ENCODE measurements at places on chromosomes 4 and X.
A peak's percentile ranks its signal among the peaks of the same experiment; 100 is the strongest.

- peak; percentile 41 for DNase-seq
Observed at GRCh38 chr4:138235419-138235952, 6.7 kb downstream of the SLC7A11 start.

- DNase-seq = no peak
Observed at GRCh38 chr4:104063341-104063740, 343.6 kb upstream of the TACR3 start.

GRCh38 chr4:86834901-86835300 is 14.3 kb downstream of the SLC10A6 start:
- DNase-seq = no peak

GRCh38 chr4:147447786-147448185 is 33.1 kb upstream of the EDNRA start:
- DNase-seq = no peak

DNA sequence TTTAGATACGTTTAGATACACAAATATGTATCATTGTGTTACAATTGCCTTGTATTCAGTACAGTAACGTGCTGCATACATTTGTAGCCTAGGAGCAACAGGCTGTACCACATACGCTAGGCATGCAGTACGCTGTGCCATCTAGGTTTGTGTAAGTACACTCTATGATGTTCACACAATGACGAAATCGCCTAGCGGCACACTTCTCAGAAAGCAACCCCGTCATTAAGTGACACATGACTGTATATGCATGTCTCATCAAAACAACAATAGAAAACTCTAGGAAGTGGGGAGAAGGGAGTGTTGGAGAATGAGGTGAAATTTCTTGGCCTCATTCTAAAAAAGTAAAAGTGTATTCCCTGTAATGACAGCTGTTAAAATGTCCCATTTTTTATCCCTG is 32.7 kb downstream of the CCDC149 start:
- no peak for DNase-seq

GRCh38 chrX:38985375-38985774 is 184.1 kb downstream of the MID1IP1 start:
- DNase-seq = peak; percentile 58

DNA sequence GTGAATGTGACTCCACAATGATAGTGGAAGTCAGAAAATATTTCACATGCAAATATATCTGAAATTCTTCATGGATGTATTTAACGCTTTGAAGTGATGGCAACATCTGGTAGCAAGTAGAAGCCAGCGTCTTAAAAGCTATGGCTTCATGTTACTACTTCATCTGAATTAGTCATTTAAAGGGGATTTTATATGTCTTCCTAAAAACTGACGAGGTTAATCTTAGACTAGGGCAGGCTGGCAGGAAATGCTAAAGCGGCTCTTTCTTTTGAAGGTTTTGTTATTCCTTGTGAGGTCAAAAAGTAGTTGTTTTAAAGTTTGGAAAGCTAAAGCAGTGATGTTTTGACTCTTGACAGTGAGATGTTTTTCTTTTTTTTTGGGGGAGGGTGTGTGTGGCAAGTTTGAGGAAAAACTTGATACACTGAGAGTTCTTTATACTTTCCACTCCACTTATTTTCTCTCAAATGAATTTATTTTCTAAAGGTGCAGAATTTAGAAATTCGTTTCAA is 22.6 kb downstream of the PLS3 start:
- no peak for DNase-seq

- DNase-seq = no peak
Observed at GRCh38 chr4:113059449-113060182, 10.2 kb downstream of the ANK2 start.

GRCh38 chrX:155819525-155819924 is 61.6 kb upstream of the VAMP7 start:
- DNase-seq = no peak

- DNase-seq = peak; percentile 29
Observed at GRCh38 chr4:26126143-26126718, 194.6 kb upstream of the RBPJ start.

DNA sequence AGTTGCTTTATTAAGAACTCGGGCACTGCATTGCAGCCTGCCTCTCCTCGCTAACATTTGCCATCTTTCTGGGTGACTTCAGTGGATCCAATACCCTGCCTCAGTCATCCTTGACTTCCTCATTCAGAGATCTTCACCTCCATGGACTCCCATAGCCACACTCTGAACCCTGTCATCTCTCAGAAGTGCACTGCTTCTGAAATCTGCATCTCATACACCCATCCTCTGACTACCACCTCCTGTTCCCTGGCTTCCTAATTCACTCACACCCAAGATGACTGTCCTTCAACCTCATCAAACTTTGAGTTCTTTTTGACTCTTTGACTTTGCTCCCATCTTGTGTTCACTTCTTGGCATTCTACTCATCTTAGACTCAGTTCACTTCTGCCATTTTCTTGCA is 25.3 kb upstream of the CYBB start:
- DNase-seq = peak; percentile 35

DNA sequence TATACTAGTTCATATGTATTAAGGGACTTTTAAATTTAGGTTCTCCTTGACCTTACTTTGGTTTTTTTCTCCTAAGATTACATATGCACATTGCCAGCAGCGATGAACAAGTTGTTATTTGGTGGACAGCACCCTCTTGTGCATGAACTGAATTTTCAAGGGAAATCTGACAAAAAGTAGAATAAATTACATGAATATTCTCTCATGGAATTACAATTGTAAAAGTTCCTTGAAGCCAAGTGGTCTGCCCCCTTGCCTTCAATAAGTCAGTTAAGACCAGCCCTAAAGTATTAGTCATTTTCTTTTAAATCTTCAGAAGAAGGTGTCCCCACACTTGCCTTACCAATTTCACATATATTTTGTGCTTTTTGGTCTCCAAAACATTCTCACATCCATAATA is 30.7 kb upstream of the SMARCA5 start:
- DNase-seq = peak; percentile 27

DNA sequence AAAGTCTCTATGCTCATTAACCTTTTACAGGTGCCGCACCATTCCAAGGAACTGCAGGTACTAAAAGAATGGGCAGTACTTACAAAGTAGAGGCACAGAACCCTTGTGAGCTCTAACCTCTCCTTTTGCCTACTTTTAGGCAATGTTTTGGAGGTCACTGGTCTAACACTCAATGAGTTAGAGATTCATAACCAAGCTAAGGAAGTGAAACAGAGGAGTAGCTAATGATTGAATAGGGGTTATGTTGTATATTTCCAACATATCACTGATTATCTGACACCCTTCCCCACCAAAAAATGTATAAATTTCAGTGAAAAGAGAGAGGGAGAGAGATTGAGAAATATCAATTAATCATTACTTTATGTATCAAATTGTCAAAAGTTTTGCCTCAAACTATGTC is 269.3 kb downstream of the PCDH7 start:
- DNase-seq = no peak

DNA sequence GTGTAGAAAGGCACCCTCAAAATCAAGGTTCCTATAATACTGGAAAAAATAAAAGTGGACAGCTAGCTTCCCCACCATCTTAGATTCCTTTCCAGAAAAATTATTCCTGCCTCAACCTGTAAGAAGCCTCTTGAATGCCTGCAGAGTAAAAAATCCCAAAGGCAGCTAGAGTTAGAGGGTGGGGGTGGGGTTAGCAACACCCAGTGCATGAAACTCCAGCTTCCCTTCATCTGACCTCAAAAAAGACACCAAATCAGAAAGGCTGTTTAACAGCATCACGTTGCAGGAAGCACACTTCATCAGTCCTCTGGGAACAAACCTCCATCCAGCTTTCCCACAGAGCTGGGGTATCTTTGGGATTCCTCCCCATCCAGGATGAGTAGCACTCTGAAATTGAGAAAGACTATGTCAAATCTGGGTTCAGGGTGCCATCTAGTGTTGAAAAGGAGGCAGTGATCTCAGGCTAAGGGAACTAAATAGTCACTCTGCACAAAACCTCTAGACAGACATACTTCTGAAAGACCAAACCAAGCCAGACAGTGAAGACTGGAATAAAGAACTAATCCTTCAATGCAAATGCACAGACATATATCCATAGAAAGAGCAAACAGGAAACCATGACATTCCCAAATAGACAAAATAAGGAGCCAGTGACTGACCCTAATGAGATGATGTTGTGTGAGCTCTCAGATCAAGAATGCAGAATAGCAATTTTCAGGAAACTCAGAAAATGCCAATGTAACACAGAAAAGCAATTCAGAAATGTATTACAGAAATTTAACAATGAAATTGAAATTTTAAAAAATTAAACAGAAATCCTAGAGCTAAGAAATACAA is 97.9 kb downstream of the ARHGEF9 start:
- DNase-seq = peak; percentile 41

DNA sequence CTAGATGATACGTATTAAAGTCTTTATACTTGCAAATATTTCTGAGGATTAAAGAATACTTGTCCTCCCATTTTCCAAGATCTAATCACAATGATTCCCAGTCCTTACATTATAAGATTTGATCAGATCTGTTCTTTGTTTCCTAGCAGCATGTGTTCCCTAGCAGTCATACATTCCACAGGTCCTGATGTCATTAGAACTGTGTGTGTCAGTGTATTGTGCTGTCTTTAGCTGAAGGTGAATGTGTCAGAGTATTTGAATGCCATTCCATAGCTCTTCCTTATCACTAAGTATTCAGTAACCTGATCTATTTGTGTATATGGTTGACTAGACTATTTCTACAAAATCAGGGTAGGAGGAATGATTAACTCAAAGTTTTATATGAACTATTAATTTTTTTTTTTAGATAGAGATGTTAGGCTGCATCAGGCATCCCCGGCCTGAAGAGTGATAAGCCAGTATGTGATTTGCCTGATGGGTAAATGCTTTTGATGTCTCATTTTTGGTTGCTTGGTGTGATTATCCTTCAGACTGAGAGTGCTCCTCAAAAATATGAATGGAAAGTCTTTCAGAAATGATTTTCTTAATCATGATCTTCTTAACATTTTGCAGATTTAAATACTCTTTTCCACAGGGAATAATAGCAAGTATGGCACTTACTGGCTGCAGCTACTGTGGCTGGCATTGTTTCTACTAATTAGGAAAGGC is 4.4 kb downstream of the ADGRL3 start:
- no peak for DNase-seq

DNA sequence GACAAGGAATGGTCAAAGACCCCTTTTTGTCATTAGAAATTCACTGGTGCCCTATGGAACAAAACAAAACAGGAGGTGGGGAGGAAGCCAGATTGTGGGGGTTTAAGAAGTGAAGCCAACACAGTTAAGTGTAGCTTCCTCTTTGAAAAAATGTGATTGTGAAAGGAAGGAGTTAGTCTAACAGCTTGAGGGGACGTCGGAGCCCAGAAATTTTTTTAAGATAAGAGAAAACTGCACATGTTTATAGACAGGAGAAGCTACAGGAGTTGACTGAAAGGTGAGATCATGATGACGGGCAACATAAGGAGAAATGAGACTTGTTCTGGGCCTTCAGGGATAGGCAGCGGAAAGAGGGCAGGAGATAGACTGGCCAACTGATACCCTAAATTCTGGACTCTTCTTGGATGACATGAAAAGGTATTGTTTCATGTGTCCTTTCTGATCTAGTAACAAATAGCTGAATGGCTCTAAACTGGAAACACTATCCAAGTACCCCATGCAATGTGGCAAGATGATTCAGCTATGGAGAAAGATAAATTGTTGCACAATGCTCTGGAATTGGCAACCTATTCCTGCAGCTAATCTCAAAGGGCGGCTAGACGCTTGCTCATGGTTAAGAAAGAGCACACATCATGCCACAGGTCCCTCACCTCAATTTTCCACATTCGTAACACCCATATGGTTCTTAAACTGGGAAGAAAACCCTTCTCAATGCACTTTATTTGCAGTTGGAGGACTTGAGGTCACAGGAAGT is 3.7 kb upstream of the HDAC8 start:
- DNase-seq = peak; percentile 52

- DNase-seq = peak; percentile 37
Observed at GRCh38 chr4:54657551-54658251, at the start of gene KIT. KIT (plus strand) TSS chr4:54657957; CDS start chr4:54658015, 58 bp downstream.

GRCh38 chr4:177681902-177682301 is 239.7 kb upstream of the AGA start:
- DNase-seq = no peak

GRCh38 chrX:147902270-147902669 is 9.4 kb upstream of the FMR1 start:
- DNase-seq = no peak

DNA sequence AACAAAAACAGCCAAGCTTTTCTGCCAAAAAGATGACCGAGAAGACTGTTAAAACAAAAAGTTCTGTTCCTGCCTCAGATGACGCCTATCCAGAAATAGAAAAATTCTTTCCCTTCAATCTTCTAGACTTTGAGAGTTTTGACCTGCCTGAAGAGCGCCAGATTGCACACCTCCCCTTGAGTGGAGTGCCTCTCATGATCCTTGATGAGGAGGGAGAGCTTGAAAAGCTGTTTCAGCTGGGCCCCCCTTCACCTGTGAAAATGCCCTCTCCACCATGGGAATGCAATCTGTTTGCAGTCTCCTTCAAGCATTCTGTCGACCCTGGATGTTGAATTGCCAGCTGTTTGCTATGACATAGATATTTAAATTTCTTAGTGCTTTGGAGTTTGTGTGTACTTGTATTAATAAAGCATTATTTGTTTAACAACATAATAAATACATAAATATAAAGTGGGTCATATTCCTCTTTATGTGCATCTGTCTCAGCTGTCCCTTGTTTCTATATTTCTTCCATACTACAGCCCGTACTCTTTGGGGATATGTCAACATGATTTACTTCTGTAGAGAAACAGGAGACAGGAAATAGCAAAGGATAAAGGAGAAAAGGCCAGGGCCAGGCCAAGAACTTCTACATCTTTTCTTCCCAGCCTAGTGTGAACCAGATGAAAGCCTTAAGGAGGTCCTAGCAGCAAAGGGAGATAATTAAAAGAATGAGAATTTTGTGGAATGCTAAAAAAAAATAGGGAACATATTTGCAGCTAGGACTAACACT is 667 bp downstream of the PTTG2 start:
- DNase-seq = no peak

DNA sequence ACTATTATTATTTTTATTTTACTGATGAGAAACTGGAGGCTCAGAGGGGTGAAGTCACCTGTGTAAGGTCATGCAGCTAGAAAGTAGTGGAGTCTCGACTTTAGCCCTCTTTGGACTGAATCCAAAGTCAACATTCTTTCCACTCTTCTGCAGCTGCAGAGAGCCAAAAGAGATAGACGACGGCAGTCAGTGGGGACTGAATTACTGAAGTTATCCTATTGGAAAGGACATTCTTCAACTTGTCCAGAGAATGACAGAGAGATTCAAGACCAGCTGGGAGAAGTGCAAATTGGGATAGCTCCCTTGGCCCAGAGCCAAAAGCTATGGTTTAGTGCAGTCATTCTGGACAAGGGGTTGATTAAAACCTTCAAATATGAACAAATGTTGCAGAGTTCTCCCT is 42.5 kb downstream of the VGLL1 start:
- no peak for DNase-seq

GRCh38 chr4:41507291-41507947 is 30.5 kb upstream of the LIMCH1 start:
- no peak for DNase-seq

DNA sequence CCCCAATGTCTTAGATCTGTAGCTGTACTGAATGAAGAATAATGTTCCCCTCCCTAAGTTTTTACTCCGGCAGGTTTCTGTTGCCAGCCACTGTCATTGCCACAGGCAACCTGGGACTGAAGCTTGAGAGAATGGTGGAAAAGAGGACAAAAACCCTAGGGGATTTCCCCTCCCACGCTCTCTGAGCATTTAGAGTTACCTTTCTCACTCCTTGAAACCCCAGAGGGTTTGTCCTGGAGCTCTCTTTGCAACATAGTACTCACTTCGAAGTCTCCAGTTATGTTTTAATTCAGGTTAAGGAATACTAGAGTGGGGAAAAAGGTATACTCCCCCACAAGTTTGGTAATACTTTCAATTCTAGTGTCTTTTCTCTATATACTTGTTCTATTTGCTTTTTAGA is 31.5 kb downstream of the F8 start:
- DNase-seq = no peak

Data from NB4 (cell line).